ENCODE measurements at places on chromosomes 11 and 22. TPM values are rescaled to one million over a fixed set of nuclear protein-coding genes. Genes with fewer than 3 reads are reported as not detected.

The LRRN4CL gene
- 2.7 TPM for total RNA-seq

The OR52H1 gene
- total RNA-seq = not detected

The OR51B5 gene
- not detected for total RNA-seq

- DNase-seq = no peak
These were observed 566 bp downstream of the DDB1 start for GRCh38 chr11:61332281-61332796.

DNA sequence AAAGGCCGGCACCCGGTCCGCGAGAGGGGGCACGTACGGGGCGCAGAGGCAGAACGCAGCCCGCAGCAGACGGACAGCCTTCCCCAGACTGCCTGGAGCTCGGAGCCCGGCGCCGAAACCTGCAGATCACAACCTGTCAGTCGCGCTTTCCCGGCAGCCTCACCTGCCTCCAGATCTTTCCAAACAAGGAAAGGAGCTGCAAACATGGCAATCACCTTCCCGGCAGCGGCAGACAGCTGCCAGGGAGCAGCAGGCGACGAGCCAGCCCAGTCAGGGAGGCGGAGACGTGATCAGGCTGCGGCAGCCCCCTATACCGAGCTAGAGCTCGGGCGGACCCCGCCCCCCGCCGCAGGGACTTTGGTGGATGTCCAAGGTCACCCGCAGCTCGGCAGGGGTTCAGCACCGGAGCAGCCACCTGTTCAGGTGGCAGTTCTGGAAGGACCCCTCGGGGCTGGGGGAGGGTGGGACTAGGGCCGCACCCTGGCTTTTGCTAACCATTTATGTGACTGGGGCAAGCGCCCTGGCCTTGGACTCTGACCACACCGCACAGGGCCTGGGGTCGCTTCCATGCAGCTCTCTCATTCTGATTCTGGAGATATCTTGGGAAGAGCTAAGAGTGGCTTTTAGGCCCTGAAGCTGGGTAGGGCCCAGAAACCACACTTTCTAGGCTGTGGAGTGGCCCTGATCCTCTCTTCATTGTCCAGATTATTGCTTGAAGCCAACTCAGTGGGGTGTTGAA, 143.8 kb downstream of the NECTIN1 start:
- DNase-seq = no peak

GRCh38 chr11:124801014-124801413, 808 bp upstream of the MSANTD2 start:
- DNase-seq = no peak

- no peak for DNase-seq
These were observed 13.1 kb downstream of the KCNJ5 start for GRCh38 chr11:128904303-128904655.

- DNase-seq = no peak
These were observed 198.2 kb downstream of the TENM4 start for GRCh38 chr11:79242616-79243015.

Measured in left ventricle myocardium inferior (tissue), 1 donor.